ENCODE measurements at places on chromosomes 13 and 19.

DNA sequence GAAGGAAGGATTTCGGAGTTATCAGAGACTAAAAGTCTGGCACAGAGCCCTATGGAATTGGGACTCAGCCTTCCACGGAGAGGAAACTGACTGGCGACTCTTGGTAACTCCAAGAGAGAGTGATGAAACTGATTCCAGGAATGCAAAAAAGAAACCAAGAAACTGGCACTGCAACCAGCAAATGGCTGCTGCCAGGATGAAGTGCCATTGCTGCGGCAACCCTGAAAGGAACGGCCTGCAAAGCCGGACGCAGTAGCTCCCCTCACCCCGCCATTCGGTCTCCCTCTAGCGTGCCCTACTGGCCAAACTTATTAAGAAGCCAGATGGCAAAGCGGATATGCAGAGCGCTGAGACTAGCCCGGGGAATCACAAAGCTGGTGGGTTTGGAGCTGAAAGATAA lies 236.0 kb downstream of the PCDH9 start:
- peak; percentile 84 for DNase-seq

- no peak for DNase-seq
Observed at GRCh38 chr13:26054896-26055295, 3.1 kb upstream of the SHISA2 start.

DNA sequence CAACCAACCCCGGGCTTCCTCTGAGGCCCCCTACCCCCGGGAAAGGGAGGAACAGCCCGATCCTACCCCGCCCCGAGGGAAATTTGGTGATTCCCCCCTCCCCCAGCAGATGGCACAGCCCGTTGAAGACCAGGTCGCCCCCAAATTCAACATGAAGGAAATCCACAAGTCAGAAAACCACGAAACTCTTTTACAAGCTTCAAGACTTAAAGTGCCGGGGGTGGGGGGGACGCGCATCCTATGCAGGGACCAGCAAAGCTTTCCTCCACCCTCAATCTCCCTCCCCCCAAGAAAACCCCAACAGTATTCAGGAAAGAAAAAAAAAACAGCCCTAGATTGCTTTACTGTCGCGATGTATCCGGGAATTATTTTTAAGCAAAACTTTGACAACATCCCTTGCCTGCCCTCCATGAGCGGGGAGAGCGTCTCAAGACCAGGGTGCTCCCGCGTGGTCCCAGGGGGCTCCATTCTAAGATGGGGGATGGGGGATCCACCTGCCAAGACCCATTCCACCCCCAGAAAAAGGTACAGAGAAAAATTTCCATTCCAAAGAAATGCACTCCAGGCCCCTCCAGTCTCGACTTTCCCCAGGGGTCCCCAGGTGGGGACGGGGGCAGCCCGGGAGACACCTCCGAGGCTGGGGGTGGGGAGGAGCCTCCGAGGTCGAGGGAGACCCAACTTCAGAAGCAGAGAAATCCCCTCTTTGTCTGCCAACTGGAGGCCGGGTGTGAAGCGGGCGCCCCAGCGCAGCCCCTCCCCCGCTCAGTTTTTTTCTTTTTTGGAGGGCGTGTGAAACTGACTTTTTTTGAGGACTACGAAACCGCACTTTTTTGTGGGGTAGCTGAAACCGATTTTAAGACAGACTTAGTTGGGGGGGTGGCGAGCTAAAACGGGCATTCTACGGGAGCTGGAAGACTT lies 1.5 kb downstream of the TCF3 start:
- peak; percentile 58 for DNase-seq

DNA sequence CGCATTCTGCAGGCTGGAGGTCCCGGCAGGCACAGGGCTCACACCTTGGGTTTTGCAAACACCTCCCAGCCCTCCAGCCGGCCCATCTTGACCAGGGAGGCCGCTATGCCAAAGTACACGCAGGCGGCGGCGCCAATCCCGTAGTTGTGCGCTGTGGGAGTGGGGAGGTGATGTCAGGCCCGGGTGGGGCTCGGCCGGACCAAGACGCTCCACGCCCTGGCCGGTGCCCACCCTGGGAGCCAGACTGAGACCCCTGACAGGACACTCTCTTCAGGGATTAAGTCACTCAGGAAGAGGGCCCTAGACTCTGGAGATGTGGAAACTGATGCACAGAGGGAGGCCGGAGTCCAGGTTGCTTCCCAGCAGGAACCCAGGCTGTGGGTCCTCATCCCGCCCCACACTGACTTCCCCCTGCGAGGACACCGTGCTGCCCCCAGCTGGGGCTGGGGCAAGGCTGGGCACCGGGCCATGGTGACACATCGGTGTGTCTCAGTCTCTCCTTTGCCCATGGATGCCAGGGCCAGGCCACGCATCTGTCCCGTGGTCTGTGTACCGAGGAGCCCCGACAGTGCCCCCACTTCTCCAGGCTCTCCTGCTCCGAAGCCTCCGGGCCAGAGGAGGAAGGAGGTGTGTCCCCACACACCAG lies 8.8 kb downstream of the NDUFA11 start:
- no peak for DNase-seq

DNA sequence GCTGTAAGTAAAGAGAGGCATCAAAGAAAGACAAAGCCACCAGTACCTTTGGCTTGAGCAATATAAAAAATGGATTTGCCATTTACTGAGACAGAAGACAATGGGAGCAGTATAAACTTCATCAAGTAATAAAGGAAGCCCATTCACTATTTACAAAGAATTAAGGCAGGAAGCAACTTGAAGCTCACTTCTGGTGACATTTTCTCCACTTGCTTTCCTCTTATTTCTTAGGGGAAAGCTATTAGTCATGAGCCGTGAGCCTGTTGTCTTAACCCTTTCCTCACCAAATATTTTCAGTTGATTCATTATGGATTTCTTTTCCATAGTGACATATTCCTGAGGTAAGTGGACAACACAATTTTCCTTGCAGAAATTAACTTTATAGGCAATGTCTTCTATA lies 156.8 kb downstream of the DNAJC3 start:
- no peak for DNase-seq

DNA sequence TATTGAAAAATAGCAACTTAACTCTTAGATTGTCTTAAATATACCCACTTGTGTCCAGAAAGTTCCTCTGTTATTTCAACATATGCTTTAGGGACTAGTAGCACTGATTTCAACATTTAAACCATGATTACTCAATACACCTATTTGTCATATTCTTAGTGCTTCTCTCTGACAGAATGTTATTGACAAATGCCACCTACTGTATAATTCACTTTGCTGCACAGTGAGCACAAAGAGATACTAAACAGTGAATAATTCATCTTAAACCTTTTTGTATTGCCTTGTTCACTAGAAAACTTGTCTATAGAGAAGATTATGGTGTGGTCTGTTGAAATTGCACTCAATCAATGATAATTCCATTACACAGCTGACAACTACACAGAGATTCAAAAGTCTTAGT lies 692.6 kb downstream of the PCDH17 start:
- DNase-seq = no peak

GRCh38 chr13:113949546-113949945 lies 24.3 kb downstream of the C13orf46 start:
- no peak for DNase-seq

- peak; percentile 96 for DNase-seq
Observed at GRCh38 chr19:41426952-41427646, at the start of gene B3GNT8. B3GNT8 (minus strand) TSS chr19:41427374; CDS start chr19:41426778, 596 bp downstream.

DNA sequence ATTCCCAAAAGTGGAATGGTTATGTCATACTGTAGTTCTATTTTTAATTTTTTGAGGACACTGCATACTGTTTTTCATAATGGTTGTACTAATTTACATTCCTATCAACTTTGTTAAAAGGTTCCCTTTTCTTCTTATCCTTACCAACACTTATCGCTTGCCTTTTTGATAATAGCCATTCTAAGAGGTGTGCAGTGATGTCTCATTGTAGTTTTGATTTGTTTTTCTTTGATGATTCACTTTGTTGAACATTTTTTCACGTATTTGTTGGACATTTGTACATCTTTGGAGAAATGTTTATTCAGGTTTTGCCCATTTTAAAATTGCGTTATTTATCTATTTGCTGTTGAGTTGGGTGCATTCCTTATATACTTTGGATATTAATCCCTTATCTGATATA lies 188.8 kb upstream of the SPRY2 start:
- no peak for DNase-seq

GRCh38 chr19:31804668-31805067 lies 455.4 kb upstream of the TSHZ3 start:
- DNase-seq = no peak

DNA sequence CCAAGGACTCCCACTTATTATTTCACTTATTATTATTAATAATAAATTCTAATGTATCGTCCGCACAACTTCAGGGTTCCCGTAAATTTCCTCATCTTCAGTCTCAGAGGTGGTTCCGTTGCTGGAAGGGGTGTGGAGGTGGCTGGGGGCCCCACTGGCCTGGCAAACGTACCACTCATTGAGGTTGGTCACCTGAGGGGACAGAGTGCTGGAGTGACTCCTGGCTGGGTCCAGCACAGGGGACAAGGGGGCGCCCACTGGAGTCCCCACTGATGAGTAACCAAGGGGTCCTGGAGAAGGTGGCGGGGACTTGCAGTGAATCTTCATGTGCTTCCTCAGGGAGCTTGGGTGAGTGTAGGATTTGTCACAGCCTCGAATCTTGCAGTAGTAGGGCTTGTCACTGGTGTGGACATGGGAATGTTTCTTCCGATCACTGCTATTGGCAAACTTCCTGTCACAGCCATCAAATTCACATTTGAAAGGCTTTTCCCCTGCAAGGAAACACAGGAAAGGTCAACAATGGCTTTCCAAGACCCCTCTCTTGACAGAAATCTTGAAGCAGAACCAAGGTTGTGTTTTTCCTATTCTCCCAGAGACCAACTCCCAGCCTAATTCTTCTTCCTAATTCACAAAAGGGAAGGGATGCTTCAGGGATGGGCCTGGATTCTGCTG lies 6.1 kb downstream of the ZIC5 start:
- no peak for DNase-seq

- DNase-seq = no peak
Observed at GRCh38 chr13:107258599-107259187, 690.8 kb upstream of the ARGLU1 start.

- DNase-seq = peak; percentile 28
Observed at GRCh38 chr13:49308097-49308875, 60.6 kb downstream of the CDADC1 start.

- DNase-seq = no peak
Observed at GRCh38 chr19:10432736-10433130, 12.4 kb downstream of the PDE4A start.

GRCh38 chr13:95494082-95494681 lies 58.3 kb upstream of the CLDN10 start:
- peak; percentile 66 for DNase-seq

DNA sequence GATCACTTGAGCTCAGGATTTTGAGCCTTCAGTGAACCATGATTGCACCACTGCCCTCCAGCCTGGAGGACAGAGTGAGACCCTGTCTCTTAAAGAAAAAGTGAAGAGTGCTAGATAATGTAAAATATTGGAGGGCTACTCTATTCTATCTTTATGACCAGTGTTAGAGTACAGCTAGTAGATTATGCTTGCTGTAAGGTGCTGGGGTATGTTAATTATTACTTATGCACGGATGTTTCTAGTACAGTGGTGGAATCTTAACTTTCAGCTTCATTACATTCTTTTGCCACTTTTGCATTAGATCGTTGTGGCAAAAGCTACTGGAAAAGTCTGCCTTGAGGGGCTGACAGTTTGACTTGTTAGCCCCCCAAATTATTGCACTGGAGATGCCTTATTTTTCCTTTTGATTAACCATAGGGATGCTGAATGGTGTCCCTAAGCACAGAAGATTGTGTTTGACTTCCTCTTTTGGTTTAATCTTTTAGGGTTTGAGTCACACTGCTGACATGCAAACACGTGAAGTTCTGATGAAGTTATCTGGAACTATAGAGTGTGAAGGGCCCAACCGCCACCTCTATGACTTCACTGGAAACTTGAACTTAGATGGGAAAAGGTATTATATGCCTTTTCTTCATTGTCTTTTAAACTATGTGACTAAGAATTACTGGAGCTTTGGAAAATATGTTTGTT lies 169.8 kb downstream of the ATP8A2 start:
- no peak for DNase-seq

DNA sequence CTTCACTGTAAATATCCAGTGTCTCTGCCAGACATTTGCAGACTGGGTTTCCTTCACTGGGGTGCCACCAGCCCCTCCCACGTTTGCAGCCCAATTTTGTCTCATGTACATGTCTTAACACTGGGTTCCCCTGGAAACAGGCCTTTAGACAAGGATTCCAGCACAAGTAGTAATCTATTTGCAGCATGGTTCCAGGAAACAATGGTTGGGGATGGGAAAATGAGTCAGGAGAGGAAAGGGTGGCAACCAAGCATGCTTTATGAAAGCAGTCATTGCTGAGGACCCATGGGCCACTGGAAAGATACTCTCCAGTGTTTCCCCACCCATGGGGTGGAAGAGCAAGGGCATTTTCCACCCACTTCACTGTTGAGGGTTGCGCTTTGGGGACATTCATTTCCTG lies 53.6 kb upstream of the FARP1 start:
- DNase-seq = no peak

GRCh38 chr13:75440100-75440499 lies 41.9 kb downstream of the TBC1D4 start:
- DNase-seq = no peak

- DNase-seq = no peak
Observed at GRCh38 chr13:44364345-44365000, 9.2 kb upstream of the SERP2 start.

DNA sequence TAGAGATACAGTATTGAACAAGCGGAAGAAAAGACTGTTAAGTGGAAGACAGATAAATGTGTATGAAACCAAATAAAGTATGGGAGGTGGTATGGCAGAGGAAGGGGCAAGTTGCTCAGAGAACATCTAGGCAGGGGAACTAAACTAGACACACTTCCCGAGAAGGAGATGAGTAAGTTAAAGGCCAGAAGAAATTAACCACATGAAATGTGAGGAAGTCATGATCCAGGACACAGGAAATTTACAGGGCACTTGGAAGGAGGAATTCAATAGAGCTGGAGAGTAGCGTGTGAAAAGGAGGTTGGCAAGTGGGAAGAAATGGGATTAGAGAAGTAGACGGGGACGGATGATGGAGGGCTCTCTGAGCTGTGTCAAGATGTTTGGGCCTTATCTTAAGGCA lies 208.8 kb downstream of the COG6 start:
- no peak for DNase-seq

DNA sequence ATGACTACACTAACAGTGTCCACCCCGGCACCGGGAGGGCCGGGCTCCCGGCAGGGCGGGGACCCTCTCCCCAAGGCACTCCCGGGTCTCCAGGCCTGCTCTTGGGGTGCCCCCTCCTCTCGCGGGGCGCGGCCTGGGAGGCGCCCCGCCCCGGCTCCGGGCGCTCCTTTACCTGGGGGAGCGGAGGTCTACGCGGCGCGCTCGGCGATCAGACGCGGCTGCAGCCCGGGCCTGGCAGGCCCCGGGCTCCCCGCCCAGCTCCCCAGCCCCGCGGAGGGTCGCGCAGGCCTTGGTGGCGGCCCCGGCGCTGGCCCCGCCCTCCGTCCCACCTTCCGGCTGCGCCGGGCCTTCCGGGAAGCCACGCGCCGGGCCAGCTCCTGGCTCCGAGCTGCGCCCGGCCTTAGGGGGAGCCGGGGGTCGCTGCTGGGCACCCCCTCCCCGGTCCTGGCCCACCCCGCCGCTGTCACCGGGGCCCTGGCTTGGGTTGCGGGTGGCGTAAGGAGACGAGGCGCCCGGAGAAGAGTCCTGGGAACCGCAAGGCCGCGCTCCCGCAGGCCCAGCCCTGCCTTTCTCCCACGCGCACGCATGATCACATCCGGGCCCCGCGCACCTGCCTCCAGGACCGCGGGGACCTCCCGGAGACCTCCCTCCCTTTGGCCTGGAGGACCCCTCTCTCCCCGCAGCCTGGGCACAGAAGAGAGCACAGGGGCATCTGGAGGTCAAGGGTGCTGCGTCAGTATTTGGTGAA lies at the start of gene C19orf12:
TSS of gene C19orf12 (minus strand) at position 309 of the 748 bp plus-strand sequence. CDS start 6,848 bp downstream, outside the sequence.
- peak; percentile 88 for DNase-seq

- DNase-seq = no peak
Observed at GRCh38 chr13:66644855-66645460, 585.2 kb downstream of the PCDH9 start.

GRCh38 chr13:109680930-109681329 lies 105.5 kb downstream of the IRS2 start:
- no peak for DNase-seq

Measured in hepatocyte (in vitro differentiated cells).